Activated CD4-positive, alpha-beta T cell treated with anti-CD3 and anti-CD28 coated beads, Interleukin-2, amount 50 U/mL, for 1 hour (primary cell): ENCODE measurements at places on chromosomes 2 and 18.

- no peak for DNase-seq
These were observed 32.2 kb upstream of the TRIB2 start for GRCh38 chr2:12684471-12684936.

- no peak for DNase-seq
These were observed 28.5 kb downstream of the MAP4K3 start for GRCh38 chr2:39408351-39409136.

DNA sequence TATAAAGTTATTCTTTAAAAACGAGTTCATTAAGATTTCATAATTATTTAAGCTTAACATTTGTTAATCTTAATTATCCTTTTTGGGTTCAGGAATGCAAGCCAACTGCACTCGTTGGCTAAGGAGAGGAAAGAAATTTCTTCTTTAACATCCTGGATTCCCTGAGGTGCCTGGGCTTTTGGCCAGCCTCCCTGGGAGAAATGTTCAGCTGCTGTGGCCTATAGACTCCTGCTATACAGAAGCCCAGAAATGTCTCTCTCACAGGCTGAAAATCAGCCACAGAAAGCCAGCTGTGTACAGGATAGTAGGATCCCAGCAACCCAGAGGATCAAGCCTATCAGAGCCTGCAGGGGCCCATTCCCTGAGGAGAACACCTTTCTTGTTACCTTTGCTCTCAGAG is 430.3 kb downstream of the XIRP2 start:
- no peak for DNase-seq

DNA sequence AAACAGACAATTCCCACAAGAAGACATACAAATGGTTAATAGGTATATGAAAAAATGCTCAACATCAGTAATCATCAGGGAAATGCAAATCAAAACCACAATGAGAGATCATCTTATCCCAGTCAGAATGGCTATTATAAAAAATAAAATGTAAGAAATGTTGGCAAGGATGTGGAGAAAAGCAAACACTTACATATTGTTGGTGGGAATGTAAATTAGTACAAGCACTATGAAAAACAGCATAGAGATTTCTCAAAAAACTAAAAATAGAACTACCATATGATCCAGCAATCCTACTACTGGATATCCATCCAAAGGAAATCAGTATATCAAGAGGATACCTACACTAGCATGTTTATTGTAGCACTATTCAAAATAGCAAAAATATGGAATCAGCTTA is 186.6 kb downstream of the NOL4 start:
- no peak for DNase-seq

DNA sequence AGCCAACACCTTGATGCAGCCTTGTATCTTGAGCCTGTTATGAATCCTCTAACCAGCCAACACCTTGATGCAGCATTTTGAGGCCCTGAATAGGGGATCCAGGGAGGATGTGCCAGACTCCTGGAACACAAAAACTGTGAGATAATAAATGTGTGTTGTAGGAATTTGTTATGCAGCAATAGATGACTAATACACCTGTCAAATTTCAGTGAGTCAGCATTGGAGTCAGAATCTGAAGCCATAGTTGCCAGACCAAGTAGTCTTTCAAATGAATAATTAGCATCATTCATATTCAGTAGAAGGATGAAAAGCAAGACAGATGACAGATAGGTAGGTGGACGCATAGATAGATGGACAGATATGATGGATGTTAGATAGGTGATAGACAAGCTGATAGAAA is 942.5 kb upstream of the SLC39A10 start:
- DNase-seq, result no peak

DNA sequence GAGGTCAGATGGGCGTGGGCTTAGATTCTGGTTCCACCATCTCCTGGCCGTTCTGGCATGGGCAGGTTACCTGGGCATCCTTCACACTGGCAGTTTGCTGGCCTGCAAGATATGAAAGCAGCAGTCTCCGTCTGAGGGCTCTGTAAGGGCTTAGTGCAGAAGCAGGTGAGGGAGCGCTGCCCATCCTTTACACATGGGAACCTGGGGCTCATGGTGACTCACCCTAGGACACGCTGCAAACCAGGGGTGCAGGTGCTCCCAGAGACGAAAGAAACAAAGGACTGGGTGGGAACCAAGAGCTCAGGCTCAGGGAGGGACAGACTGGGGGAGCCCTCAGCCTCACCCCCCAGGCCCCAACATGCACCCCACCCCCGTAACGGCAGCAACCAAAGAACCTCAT is 10.7 kb upstream of the ID2 start:
- no peak for DNase-seq

GRCh38 chr2:104078431-104079157 is 775.3 kb upstream of the POU3F3 start:
- DNase-seq, result no peak

DNA sequence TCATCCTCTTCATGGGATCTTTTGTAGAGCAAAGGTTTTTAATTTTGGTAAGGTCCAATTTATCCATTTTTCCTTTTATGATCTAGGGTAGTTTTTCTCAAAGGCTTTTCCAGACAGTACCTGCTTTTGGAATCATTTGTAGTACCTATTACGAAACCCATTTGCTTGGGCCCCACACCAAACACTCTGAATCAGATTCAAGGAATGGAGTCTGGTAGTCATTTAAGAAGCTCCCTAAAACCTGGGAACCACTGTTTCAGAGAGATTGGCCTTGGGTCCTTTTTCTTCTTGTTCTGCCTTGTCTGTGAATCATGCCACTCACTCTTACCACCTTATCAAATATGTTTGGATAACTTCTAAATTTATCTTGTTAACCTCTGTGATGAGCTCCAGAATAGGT is 40.3 kb downstream of the OSBPL6 start:
- no peak for DNase-seq

DNA sequence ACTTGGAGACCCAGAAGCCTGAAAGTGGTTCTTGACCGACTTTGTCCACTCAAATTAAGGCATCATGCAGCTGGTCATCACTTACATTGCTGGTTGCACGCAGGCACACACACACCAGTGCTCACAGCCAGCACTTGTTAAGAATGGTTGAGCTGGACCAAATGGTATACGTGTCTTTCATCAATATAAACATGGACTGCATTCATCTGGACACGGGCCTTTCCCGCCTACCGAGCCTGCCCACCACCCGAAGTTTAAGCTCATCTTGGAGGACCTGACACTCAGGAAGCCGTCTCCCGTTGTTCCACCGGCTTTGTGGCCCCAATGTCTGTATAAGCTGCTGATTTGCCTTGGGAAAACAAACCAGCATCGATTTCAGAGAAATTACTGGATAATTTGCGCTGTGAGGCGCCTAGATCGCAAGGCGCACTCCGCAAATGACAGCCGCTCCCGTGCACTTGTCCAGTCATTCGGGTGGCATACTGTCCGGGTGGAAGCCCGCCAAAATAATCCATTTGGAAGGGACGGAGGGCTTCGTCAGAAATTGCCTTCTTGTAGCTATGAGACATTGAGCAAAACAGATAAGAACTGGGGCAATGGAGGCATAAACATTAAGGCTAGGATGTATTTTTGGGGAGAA is 40.1 kb upstream of the AKAIN1 start:
- no peak for DNase-seq

- DNase-seq, result no peak
These were observed 26.0 kb upstream of the PAIP2B start for GRCh38 chr2:71252862-71253261.

DNA sequence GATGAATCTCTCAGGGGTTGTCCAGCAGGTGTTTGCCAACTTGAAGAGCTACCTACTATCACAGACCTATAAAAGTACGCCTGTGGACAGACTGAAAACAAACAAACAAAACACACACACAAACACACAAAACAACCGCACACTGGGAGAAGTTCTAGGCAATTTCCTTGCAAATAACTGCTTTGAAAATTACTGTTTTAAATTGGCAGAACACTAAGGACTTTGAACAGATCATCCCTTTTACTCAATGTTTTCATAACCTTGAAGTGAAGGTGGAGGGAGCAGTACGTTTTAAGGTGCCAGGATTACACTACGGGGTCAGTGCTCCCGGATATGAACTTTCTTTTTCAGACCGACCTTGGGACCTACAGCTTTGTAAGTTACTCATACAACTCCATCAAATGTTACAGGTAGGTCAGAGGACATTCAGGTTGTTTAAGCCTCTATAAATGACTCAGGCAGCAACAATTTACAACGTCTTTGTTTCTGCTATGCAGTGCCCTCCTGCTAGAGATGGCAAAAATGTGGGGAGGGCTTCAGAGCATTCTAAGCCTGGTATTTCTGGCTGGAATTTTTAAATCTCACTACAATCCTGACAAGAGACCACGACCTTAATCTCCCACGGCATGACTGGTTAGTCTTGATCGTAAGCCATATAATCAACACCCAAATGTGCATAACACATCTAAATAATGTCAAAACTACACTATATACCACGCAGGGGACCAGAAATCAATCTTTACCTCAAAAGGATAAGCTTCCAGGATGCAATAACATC is 1.4 kb upstream of the SLC20A1 start:
- no peak for DNase-seq

DNA sequence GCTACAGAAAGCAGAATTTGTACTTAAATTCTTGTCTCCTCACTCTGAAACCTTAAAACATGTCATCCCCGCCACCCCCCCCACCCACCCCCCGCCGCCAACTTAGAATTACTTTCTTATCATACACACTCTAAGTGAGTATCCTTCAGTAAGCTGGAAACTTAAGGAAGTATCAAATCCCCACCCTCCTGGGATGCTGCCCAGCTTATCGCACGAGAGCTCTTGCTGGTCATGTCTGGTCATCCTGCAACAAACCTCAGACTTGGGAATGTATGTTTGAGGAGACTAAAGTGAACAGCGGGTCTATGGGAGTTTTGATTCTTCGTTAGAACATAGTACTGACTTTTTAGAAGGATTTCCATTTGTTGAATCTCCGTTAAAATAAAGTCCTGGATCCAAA is 203.3 kb downstream of the PTGR3 start:
- DNase-seq, result no peak

DNA sequence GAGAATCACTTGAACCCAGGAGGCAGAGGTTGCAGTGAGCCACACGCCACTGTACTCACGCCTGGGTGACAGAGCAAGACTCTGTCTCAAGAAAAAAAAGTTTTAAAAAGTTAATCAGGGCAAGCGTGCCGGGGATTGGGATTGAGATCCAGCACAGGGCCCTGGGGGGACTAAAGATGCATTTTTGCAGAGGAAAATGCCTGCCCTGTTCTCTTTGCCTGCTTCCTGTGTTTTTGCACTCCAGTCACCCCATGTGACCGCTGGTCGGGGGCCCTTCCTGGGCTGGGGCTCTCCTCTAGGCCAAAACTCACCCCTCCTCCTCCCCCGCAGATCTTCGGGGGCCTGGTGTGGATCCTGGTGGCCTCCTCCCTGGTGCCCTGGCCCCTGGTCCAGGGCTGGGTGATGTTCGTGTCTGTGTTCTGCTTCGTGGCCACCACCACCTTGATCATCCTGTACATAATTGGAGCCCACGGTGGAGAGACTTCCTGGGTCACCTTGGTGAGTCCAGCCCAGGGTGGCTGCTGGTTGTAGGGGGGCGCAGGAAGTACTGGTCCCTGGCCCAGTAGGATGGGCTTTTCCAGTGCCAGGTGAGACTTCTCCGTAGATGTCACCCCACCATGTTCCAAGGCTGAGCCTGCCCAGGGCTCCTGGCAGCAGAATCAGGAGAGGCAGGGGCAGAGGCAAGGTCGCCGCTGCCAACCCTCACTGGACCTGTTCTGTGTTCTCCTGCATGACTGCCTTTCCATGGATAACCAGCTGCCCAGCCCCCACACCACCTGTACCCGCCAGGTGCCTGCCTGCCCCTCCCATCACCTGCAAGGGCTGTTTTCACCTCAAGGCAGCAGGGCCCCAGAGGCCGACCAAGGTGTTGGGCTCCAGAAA is 22.4 kb downstream of the MAL start:
- DNase-seq, result no peak

- DNase-seq, result no peak
These were observed 132.5 kb upstream of the EPAS1 start for GRCh38 chr2:46164529-46165301.

DNA sequence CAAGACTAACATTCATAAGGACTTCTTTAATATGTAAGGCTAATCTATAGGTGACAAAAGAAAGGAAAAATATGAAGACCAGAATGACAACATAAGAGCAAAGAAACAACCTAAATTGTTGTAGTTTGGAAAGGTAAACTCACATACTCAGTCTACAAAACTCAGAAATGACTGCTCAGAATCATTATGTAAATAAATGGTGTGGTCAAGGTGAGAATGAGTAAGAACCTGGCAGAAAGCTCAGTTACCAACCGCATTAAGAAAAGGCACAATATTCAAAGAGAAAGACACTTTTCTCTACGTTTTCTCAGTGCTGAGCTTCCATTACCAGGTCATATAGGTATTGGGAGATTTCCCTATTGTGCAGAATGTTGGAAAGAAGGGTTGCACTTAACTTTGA is 15.8 kb downstream of the ATF2 start:
- DNase-seq, result no peak

GRCh38 chr18:13268158-13269012 is 49.8 kb downstream of the LDLRAD4 start:
- no peak for DNase-seq

DNA sequence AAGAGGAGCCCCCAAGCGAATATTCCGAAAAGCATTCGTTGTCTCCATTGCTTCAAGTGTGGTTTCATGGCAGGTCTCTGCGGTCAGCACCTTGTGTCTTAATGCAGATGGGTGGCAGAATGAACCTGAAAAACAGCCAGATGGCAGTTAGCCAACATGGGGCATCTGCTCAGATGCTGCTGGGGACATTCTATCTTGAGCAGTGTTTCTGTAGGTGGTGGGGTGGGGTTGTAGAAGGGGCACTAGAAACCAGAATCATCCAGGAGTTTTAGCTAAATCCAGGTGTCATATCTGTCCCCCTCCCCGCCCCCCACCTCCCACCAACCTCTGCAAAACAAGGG is 42.1 kb downstream of the ST6GAL2 start:
- DNase-seq, result no peak

GRCh38 chr2:201959198-201959597 is 74.5 kb upstream of the FZD7 start:
- no peak for DNase-seq

DNA sequence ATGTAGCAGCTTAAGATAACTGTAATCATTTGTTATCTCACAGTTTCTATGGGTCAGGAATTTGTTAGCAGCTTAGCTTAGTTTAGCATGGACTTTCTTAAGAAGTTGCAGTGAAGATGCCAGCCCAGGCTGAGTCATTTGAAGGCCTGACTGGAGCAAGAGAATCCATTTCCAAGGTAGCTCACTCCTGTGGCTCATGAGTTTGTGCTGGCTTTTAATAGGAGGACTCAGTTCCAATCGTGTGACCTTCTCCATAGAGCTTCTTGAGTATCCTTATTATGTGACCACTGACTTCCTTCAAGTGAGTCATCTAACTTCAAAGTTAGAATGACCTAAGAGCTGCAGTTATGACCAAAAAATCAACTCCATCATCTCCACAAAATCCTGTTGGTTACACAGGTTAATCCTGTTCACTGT is 1.4 kb downstream of the GPATCH11 start:
- no peak for DNase-seq

DNA sequence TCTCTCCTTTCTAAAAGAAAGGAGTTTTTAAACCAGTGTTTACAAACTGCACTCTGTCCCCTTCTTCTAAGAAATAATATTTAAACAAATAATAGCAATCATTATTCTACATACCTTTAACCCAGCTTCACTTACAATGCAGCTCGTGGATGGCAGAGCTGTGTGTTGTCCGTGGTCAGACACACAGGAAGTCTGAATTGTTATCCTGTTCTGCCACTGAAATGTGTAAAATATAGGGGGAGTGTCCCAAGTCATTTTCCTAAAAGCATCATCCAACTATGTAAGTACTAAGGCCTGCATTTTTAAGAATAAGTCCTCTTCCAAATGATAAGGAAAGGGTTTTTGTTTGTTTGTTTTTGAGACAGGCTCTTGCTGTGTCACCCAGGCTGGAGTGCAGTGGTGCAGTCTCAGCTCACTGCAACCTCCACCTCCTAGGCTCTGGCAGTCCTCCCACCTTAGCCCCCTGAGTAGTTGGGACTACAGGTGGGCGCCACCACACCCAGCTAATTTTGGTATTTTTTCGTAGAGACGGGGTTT is 2.7 kb upstream of the PPP4R1 start:
- no peak for DNase-seq
